SK-N-DZ (cell line): ENCODE measurements at places on chromosomes 13 and 19.

- no peak for DNase-seq
Measured at GRCh38 chr13:40576369-40576768, 90.1 kb downstream of the FOXO1 start.

- DNase-seq, result no peak
Measured at GRCh38 chr13:99873832-99874430, 97.6 kb downstream of the ZIC5 start.

DNA sequence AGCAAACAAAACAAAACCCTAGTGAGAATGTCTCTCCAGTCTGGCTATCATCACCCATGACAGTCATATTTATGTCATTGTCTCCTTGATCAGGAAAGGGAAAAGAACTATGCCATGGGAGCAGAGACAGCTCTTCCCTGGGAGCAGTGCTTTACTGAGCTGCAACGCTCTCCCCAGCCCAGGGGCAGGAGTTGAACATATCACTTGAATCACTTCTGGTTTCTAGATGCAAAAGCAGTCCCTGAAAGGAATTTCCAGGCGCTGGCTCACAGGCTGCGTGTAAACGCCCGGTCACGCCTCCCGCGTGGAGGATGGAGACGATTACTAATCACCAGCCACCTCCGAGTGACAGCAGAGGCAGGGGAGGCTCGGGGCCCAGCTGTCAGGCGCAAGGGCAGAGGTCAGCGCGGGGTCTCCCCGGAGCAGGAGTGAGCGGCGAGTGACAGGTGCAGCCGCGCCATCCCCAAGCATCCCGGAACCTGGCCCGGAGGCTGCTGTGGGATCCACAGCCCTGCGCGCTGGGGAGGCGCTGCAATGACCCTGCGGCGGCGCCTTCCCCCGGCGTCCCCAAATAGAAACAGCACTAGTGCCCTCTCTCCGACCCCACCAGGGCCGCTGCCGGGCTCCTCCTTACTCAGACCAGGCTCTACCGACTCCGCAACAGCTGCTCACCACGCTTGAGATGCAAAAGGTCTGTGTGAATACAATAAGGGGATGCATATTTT is 23.5 kb upstream of the DCLK1 start:
- DNase-seq, result peak; percentile 60

DNA sequence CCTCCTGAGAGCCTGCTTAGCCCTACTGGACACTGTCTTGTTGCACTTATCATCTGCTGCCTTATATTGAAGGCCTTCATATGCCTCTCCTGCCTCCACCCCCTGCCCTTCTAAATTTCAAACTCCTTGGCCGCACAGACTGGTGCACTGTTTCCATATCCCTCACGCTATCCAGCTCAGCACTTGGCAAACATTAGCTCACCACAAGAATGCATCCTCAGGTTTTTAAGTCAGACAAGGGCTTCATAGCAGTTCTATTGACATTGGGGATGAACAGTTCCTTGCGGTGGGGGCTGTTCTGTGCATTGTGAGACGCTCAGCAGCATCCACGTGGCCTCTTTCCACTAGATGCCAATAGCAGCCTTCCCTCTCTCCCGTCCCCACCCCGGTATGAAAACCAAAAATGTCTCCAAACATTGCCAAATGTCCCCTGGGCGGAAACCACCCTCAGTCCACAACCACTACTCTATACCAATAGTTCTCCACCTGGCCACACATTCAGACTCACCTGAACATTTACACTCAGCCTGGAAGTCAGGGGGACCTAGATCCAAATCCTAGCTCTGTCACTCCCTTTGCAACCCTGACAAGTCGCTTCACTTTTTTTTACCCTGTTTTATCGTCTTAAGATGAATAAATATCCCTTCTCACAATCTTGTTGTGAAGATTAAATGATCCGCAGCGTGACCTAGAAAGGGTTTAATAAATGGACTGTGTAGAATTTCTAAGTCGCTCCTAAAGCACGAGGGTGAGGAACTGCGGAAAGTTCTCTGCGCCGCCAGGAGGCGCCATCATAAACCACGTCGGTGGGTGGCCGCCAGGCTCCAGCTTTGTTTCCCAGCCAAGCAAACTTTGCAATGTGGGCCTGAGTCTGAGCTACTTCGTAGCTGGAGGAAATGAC is 3.6 kb upstream of the CEACAM3 start:
- no peak for DNase-seq

GRCh38 chr19:41621654-41622053 is 5.2 kb downstream of the CEACAM4 start:
- no peak for DNase-seq

- DNase-seq, result no peak
Measured at GRCh38 chr19:15456441-15456840, 6.7 kb upstream of the WIZ start.

GRCh38 chr13:98098516-98098915 is 44.4 kb upstream of the FARP1 start:
- no peak for DNase-seq

- peak; percentile 81 for DNase-seq
Measured at GRCh38 chr19:30387311-30388115, 15.3 kb downstream of the ZNF536 start.

GRCh38 chr19:2365201-2365970 is 5.3 kb downstream of the TMPRSS9 start:
- peak; percentile 43 for DNase-seq

DNA sequence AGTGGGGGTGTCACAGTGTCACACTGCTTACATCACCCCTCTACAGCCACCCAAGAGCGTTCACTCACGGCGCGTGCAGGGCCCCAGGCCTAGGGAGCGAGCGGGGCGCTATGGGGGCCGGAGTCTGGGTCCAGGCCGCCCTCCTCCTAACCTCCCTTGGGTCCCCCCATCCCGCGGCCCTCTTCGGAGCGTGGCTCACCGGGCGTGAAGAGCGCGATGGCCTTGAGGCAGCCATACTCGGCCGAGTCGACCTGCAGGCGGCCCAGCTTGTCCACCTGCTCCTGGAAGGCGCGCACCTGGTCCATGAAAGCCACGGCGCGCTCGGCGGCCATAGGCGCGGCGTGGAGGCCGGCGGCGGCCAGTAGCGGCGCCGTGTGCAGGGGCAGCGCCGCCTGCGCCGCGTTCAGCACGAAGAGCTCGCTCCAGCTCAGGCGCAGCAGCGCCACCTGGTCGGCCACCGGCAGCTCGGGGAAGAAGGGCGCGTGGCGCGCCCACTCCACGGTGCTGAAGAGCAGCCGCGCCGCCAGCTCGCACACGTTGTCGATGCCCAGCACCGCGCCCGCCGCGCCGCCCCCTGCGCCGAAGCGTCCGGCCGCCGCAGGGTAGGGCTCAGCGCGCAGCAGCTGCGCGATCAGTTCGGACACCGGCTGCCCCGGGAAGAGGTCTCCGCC is 9.4 kb downstream of the OCEL1 start:
- DNase-seq, result peak; percentile 64

DNA sequence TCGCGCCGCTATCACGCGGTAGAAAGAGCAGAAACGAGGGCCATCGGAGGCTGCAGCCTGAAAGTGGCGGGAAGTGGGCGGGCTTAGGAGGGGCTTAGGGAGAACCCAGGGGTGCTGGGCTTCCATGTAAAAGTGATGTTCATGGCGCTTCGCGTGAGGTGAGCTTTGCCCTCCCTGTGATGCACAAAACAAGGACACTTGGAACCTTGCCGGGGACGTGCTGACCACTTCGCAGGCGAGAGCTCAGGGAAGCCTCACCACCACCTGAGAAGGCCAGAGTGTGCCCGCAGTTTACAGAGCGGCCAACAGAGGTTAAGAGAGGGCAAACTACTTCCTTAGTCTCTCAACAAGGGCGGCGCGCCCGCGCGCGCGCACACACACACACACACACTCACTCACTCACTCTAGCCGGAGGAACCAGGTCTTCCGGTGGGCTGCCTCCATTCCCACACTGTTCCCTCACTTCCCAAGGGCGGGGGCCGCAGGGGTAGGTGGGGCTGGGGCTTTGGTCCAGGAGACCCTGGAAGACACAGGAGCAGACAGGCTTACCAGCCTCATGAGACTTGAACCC is 651 bp downstream of the GAPDHS start:
- no peak for DNase-seq

DNA sequence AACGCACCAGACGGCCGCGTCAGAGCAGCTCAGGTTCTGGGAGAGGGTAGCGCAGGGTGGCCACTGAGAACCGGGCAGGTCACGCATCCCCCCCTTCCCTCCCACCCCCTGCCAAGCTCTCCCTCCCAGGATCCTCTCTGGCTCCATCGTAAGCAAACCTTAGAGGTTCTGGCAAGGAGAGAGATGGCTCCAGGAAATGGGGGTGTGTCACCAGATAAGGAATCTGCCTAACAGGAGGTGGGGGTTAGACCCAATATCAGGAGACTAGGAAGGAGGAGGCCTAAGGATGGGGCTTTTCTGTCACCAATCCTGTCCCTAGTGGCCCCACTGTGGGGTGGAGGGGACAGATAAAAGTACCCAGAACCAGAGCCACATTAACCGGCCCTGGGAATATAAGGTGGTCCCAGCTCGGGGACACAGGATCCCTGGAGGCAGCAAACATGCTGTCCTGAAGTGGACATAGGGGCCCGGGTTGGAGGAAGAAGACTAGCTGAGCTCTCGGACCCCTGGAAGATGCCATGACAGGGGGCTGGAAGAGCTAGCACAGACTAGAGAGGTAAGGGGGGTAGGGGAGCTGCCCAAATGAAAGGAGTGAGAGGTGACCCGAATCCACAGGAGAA is 1.9 kb downstream of the PPP1R12C start:
- no peak for DNase-seq
